Stimulated activated CD8-positive, alpha-beta memory T cell treated with anti-CD3 and anti-CD28 coated beads, Interleukin-4, amount 100 ng/mL, for 24 hours (primary cell): ENCODE measurements at places on chromosomes 16 and 17.

GRCh38 chr16:6512512-6512911 is 820.1 kb upstream of the RBFOX1 start:
- DNase-seq = no peak

GRCh38 chr16:49744244-49745220 is 111.4 kb downstream of the ZNF423 start:
- DNase-seq = no peak

DNA sequence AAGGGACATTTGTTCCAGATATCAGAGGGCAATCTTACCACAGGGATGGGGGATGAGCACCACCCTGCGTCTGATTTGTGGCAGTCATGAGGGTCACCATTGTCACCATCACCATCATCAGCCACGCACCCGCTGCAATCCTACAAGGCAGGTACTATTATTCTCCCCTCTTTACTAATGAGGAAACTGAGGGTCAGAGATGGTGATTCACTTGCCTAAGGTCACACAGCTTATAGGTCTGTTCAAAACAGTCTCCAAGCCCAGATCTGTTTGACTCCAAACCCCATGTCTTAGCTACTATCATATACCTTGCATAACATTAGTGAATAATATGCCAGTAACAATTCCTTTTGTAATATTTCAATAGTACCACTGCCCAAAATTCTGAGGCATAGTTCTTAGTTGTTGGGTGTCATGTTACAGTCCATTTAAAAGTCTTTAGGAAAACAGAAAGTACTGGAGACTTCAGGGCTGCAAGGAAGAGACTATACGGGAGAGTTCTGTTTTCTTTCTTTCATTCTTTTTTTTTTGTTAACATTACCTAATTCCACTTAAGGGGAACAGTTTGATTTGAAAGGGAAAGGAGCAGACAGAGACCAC is 166.4 kb downstream of the C16orf95 start:
- DNase-seq = no peak

GRCh38 chr16:78022347-78023060 is at the start of gene CLEC3A:
Gene CLEC3A (plus strand): TSS chr16:78022548. CDS start chr16:78022627, 79 bp downstream.
- DNase-seq = no peak

GRCh38 chr16:27174007-27174406 is 29.3 kb upstream of the KDM8 start:
- peak; percentile 15 for DNase-seq

DNA sequence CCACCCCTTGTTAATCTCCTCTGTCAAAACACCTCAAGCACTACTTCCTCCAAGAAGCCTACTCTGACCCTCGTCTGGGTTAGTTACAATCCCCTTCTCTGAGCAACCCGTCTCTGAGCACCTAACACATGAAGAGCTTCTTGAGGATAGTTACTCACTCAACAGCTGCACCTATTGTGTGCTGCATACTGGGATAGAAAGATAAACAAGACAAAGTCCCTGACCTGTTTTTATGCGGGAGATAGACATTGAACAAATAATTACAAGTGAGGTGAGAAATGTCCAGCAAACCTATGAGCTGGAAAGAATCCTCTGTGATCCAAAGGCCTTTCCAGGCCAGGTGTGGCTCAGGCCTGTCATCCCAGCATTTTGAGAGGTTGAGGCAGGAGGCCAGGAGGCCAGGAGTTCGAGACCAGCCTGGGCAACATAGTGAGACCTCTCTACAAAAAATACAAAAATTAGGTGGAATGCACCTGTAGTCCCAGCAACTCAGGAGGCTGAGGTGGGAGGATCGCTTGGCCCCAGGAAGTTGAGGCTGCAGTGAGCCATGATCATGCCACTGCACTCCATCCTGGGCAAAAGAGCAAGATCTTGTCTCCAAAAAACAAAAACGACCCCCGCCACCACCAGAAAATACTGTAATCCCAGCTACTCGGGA is 5.5 kb upstream of the ZNF771 start:
- no peak for DNase-seq
